Psoas muscle (tissue), 8 donors: ENCODE measurements at places on chromosomes 5 and 9. TPM values are rescaled to one million over a fixed set of nuclear protein-coding genes. Genes with fewer than 3 reads are reported as not detected.

OBP2B gene
- total RNA-seq: not detected

PLPP7 gene
- total RNA-seq: 101 TPM

GRCh38 chr9:131709771-131710431 lies 30.0 kb downstream of the RAPGEF1 start:
- no peaks in the 10 kb centered on the region for H3K27me3 ChIP-seq
- H3K4me1 ChIP-seq: peaks cover 69% of the 10 kb centered on the region
- H3K27ac ChIP-seq: peak overlapping the region; percentile 80
- DNase-seq: no peak

- H3K4me3 ChIP-seq: no peak overlapping the region
- DNase-seq: no peak
- no peak overlapping the region for H3K27ac ChIP-seq
- H3K36me3 ChIP-seq: no peaks in the 10 kb centered on the region
- no peaks in the 10 kb centered on the region for H3K4me1 ChIP-seq
These were observed 168.5 kb downstream of the DOCK2 start for GRCh38 chr5:169805527-169805934.

DNA sequence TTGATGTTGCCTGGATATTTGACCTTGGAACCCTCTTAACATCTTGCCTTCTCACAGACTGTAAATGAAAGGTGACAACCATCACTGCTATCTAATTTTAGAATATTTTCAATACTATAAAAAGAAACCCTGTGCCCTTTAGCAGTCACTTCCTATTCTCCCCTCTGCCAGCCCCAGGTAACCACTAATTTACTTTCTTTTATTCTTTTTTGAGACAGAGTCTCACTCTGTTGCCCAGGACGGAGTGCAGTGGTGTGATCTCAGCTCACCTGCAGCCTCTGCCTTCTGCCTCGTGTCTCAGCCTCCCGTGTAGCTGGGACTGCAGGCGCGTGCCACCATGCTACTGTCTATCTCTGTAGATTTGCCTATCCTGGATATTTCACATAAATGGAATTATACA lies 43.6 kb downstream of the FRMPD1 start:
- no peaks in the 10 kb centered on the region for H3K27me3 ChIP-seq
- H3K36me3 ChIP-seq: no peaks in the 10 kb centered on the region
- peaks cover 9% of the 10 kb centered on the region for H3K4me1 ChIP-seq
- peak overlapping the region; percentile 81 for H3K27ac ChIP-seq

GRCh38 chr9:98555651-98556465 lies 152.9 kb downstream of the GABBR2 start:
- no peak overlapping the region for H3K4me3 ChIP-seq
- no peaks in the 10 kb centered on the region for H3K36me3 ChIP-seq
- H3K27me3 ChIP-seq: peaks cover 5% of the 10 kb centered on the region
- no peak overlapping the region for H3K27ac ChIP-seq

GRCh38 chr5:136191304-136192014 lies 1.5 kb downstream of the SMIM32 start:
- no peaks in the 10 kb centered on the region for H3K27me3 ChIP-seq
- peak overlapping the region; percentile 61 for H3K4me3 ChIP-seq
- no peak overlapping the region for H3K27ac ChIP-seq
- DNase-seq: no peak
- H3K36me3 ChIP-seq: peaks cover 3% of the 10 kb centered on the region

DNA sequence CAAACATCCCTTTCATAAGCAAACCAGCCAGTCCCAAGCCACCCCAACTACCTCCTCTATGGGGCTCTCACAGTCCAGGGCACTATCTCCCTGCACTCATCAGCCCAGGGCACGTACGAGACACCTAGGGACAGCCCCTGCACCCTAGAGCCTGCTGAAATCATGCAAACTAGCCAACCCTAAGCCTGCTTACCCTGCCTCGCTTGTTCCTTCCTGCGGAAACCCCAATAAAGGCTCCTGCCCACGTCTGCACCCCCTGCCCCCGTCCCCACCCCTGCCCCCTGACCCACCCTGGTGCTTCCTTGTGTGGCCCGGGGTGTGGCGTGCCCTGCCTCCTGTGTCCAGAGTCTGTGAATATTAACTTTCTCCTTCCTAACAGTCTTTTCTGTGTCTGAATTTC lies 135.9 kb downstream of the GADD45G start:
- no peaks in the 10 kb centered on the region for H3K36me3 ChIP-seq
- no peaks in the 10 kb centered on the region for H3K27me3 ChIP-seq
- no peak for DNase-seq
- peaks cover 16% of the 10 kb centered on the region for H3K4me1 ChIP-seq
- no peak overlapping the region for H3K27ac ChIP-seq

- peak overlapping the region; percentile 86 for H3K4me3 ChIP-seq
- H3K27ac ChIP-seq: peak overlapping the region; percentile 93
- no peaks in the 10 kb centered on the region for H3K36me3 ChIP-seq
- H3K27me3 ChIP-seq: no peaks in the 10 kb centered on the region
These were observed 620 bp upstream of the VPS13A start for GRCh38 chr9:77176686-77177142.

- no peaks in the 10 kb centered on the region for H3K27me3 ChIP-seq
- H3K4me1 ChIP-seq: no peaks in the 10 kb centered on the region
- H3K4me3 ChIP-seq: no peak overlapping the region
- no peaks in the 10 kb centered on the region for H3K36me3 ChIP-seq
- no peak for DNase-seq
- no peak overlapping the region for H3K27ac ChIP-seq
These were observed 183.3 kb downstream of the SEC61B start for GRCh38 chr9:99405359-99405758.
